ENCODE measurements at places on chromosomes 12 and 14.

DNA sequence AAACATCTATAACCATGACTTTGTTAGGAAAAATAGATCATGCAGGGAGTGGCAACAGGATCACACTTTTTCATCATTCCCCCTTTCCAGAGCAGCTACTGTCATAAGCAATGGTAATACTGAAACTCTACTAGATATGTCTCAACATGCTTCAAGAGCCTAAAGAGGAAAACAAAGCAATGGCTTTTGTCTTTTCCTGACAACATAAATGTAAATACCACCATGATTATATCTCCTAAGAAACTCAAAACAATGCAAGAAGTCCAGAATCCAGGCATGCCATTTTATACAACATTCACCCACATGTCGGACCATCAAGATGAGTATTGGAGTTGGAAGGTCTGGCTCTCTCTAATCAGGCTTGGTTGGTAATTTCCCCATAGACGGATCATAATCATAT is 78.7 kb downstream of the KIF21A start:
- ATAC-seq: no peak

DNA sequence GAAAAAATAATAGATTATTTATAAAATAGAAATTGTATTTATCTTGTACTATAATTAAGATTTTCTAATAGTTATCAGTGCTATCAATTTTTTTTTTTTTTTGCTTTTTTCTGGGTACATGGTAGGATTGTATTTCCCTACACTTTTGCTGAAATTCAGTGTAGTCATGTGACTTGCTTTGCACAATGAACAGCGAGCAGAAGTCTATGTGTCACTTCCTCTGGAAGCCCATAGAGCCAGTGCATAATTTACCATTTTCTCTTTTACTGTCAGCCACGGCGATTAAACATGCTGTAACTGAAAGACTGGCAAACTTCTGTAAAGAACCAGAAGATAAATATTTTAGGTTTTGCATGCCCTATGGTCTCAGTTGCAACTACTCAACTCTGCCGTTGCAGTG is 80.8 kb upstream of the PPP1R12A start:
- ATAC-seq: no peak

DNA sequence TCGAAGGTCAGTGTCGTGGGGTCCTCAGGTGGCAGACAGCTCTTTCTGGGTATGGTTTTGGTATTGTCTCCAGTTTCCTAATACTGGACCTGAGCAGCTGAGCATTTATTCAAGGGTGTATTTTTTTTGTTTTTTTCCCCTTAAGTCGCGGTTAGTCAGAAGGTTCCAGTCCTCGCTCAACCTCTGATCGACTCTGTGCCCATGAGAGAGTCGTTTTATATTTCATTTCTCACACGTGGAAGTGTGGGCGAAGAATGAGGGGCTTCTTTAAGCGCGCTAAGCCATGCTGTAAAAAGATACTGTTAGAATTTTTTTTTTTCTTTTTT is 499 bp downstream of the MIPOL1 start:
- no peak for ATAC-seq

DNA sequence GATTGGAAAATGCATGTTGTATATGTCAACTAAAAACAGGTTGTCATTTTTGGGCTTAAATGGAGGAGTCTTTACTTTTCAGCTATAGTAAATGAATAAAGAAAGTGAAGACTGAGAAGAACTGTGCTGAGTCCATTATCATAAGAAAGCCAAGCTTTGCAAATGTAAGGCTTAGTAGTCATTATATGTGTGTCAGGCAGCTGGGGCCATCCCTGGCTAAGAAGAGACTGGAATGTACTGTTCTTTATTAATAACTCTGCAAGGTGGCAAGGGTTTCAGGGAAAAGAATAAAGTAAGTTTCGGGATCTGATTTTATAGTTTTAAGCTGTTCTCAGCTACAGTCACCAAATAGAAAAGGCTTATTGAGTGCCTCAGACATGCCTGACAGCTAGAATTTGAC is 48.7 kb downstream of the SRGAP1 start:
- ATAC-seq: no peak

DNA sequence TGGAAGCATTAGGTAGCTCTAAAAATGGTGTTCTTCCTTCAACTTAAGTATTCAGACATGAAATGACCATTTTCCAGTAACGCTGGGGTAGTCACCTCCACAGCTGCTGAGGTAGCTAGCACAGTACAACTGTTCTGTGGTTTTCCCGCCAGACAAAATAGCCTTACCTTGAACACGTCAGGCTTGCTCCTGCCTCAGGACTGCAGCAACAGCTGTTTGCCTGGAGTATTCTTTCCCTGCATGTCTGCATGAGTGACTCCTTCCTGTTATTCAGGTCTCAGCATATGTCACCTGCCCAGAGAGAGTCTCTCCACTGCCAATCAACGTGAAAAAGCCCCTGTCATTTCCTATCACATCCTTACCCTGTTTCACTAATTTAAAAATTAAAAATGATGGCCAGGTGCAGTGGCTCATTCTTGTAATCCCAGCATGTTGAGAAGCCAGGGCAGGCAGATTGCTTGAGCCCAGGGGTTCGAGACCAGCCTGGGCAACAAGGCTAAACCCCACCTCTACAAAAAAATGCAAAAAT is 37.9 kb downstream of the WDR89 start:
- no peak for ATAC-seq

DNA sequence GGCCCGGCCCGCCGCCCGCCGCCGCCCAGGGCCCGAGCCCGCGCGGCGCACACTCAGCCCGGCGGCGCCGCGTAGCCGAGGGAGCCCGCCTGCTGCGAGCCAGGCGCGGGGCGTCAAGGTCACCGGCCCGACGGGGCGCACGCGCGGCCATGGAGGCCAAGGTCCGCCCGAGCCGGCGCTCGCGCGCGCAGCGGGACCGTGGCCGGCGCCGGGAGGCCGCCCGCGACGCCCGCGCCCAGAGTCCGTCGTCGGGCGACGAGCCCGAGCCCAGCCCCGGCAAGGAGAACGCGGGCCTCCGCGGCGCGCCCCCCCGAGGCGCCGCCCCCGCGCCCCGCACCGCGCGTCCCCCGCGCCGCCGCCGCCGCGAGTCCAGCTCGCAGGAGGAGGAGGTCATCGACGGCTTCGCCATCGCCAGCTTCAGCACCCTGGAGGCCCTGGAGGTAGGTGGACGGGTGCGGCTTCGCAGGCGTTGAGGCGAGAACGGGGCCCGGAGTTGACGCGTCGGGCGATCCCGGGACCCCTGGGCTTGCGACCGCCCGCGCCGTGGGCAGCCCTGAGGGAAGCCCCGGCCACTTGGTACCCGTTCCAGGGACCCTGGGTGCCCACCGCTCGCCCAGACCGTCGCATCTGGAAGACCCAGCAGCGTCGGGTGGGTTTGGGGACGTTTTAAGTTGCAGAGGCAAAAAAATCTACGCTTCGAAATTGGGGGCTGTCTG is 629 bp downstream of the FBRSL1 start:
- ATAC-seq: peak; percentile 2

DNA sequence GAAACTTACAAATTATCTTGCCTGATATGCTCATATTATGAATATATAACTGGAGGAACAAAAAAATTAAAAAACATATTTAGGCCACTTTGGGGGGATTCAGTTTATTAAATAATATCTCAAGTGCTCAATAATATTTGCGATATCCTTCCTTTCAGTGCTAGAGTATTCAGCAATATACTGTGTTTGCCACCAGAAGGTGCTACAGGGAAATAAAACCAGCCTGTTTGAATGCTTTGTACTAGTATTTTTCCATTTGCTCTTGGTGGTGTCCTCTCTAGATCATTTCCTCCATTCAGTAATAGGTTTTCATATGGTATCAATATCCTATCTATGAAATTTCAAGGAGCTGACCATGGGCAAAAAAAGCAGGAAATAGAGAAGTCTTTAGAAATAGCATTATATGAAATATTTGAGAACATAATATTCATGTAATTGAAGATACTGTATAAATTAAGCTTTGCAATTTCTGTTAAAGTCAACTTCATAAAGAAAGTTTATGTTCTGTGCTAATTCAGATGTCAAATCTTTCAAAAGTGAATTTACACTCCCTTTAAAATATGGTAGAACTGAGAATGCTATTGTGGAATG is 106.2 kb upstream of the NAV3 start:
- ATAC-seq: no peak

GRCh38 chr12:93115198-93115601 is 186.1 kb upstream of the EEA1 start:
- ATAC-seq: no peak

- ATAC-seq: no peak
Measured at GRCh38 chr12:108594-108993, 42.0 kb downstream of the IQSEC3 start.

DNA sequence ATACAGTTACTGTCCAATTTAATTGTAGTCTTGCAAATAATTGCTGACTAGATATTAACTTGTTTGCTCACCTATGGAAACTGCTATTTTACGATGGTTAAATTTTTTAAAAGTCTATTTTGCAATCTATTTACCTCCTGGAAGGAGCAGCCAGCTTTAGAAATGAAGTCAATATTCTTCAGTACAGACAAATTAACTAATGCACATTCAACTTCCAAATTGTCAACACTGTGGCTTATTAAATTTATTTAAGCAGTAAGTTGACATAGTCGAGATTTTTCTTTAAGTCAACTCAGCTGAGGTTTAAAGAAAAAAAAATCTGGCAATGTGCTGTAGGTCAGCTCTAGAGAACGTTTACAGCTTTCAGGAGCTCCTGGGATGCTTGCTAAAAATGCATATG is 221.2 kb downstream of the SSPN start:
- ATAC-seq: no peak

DNA sequence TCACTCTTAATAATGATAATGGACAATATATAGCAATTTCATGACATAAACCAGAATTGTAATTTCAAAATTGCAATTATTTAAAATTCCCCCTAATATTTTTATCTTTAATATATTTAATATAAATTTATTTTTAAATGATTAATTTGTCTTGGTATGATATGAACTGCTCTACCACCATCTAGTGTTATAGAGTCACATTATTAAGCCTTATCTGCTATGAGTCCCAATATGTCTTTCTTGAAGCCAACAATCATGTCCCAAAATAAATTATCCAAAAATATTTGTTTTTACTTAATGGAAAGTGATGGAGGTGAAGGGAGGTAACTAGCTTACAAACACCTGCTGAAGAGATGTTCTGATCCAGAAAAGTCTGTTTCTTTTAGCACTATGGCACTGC is 151.4 kb downstream of the KCNC2 start:
- no peak for ATAC-seq

- ATAC-seq: peak; percentile 64
Measured at GRCh38 chr12:8045952-8046944, 13.7 kb downstream of the FOXJ2 start.

- ATAC-seq: no peak
Measured at GRCh38 chr12:89918172-89918846, 209.7 kb upstream of the ATP2B1 start.

GRCh38 chr14:63745272-63745671 is 17.4 kb upstream of the SGPP1 start:
- no peak for ATAC-seq

DNA sequence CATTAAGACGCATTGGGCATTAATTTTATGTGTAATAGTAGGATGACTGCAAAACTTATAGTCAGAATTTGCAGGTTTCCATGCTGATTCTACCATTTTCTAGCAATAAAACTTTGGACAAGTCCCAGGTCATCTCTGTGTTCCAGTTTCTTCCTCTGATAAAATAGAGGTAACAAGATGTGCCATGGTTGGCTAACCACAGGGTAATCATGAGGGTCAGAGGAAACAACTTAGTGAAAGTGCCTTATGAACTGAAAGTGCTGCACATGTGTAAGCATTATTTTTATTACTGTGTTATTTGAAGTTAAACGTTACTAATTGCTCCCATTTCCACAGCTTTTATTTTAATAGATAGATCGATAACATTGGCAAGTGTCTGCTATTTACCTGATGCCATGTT is 21.1 kb downstream of the SMCO2 start:
- ATAC-seq: no peak

DNA sequence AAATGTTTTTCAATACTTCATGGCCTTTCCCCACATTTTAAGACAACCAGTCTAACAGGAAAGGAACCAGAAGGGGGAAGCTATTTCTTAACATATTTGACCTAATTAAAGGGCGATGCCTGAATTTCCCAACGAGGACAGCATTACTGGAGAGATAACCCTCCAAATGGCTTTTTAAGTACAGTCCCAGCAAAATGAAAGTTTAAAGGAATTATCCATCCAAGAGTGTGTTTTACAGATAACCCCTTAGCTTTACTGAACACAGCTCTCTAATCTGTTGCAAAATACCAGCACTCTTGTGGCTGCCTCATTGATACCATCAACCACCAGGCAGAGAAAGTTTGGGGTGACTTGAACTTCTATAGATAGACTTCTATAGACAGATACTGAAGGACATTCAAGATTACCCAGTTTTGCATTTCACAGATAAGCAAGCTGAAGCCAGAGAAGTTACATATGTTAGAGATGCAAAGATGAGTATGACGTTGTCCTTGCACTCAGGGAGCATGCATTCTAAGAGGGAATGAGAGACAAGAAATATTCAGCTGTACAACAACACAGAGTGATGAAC is 41.3 kb upstream of the DUSP6 start:
- no peak for ATAC-seq

DNA sequence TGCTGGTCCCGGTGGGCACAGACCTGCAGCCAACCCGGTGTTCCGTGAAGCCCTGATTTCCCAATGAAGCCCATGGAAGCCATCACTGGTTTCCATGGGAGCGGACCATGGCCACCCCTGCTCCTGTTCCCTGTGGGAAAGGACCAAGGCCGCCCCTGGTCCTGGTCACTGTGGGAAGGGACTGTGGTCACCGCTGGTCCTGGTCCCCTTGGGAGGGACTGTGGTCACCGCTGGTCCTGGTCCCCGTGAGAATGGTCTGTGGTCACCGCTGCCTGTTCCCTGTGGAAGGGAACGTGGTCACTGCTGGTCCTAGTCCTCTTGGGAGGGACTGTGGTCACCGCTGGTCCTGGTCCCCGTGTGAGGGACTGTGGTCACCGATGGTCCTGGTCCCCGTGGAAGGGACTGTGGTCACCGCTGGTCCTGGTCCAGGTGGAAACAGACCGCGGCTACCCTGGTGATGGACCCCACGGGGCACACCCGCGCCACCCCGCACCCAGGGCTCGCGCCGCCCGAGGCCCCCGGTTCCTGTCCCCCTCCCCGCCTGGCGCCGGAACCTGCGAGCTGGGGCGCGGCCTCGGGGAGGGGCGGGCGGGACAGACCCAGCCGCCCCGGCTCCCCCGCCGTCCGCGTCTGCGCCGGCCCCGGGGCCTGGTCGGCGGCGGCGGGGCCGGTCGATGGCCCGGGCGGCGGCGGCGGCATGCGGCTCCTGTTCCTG is at the start of gene GLT1D1:
Gene GLT1D1, plus strand, starts transcription at position 594 of the 715 bp plus-strand sequence. Its CDS starts 104 bp downstream, at position 698.
- ATAC-seq: no peak

- no peak for ATAC-seq
Measured at GRCh38 chr14:75331471-75331870, 52.8 kb downstream of the FOS start.

GRCh38 chr12:60279221-60279620 is 683.4 kb downstream of the SLC16A7 start:
- no peak for ATAC-seq

DNA sequence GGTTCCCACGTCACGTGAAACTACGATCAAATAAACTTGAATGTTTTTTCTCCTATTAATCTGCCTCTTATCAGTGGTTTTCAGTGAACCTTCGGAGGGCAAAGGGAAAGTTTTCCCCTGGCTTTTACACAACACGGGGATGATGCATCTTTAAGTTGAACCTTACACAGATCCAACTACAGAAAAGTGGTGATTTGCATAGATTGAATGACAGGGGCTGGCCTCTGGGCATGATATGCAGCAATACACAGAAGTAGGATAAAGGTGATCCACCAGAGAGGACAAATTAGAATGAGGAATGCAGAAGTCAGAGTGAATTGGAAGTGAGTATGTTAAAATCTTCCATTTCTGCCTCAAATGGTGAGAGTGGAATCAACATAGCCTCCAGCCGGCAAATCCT is 11.6 kb downstream of the GSG1 start:
- no peak for ATAC-seq
